ENCODE measurements at places on chromosomes 1 and 21.

DNA sequence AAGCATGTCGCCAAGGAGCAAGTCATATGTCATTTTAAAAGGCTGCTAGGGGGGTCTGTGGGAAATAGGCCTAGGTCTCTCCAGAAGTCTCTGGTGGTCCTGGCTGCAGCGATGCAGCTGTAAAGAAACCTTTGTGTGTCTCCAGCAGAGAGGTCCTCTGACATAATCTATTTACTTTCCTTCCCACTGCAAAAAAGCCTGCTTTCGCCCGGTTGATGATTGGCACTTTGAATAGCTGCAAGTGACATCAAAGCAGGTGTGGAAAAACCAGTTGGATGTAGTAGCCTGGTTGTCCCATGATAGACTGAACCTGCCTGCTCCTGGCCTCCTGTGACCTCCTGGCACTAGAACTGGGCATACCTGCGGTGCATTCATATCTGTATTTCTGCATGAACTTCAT is 13.8 kb downstream of the RASSF5 start:
- no peak for DNase-seq

GRCh38 chr21:44530221-44530902 is 9.6 kb downstream of the KRTAP10-1 start:
- DNase-seq = no peak

- DNase-seq = no peak
Observed at GRCh38 chr1:20284625-20285024, 6.0 kb upstream of the VWA5B1 start.

DNA sequence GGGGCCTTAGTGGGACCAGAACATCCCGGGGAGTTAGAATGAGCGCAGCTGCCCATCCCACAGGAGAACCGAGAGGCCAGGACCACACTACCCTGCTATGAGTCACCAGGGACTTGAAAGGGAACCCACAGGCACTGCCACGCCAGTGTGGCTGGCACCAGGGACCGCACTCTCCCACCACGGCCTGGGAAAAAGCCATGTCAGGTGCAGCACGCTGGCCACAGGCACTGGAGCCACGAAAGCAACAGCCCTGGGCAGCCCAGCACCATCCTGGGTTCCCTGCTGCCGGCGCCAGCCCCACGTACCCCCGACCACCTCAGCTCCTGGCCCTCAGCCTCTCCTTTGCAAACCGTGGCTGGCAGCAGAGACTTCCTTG is 14.1 kb upstream of the TMEM240 start:
- no peak for DNase-seq

- no peak for DNase-seq
Observed at GRCh38 chr1:59057211-59057694, 239.6 kb upstream of the FGGY start.

GRCh38 chr1:229848752-229849677 is 218.0 kb upstream of the GALNT2 start:
- DNase-seq = no peak

GRCh38 chr1:79796434-79796833 is 789.9 kb upstream of the ADGRL4 start:
- DNase-seq = no peak

- DNase-seq = no peak
Observed at GRCh38 chr1:43493661-43494450, 36.8 kb upstream of the PTPRF start.

DNA sequence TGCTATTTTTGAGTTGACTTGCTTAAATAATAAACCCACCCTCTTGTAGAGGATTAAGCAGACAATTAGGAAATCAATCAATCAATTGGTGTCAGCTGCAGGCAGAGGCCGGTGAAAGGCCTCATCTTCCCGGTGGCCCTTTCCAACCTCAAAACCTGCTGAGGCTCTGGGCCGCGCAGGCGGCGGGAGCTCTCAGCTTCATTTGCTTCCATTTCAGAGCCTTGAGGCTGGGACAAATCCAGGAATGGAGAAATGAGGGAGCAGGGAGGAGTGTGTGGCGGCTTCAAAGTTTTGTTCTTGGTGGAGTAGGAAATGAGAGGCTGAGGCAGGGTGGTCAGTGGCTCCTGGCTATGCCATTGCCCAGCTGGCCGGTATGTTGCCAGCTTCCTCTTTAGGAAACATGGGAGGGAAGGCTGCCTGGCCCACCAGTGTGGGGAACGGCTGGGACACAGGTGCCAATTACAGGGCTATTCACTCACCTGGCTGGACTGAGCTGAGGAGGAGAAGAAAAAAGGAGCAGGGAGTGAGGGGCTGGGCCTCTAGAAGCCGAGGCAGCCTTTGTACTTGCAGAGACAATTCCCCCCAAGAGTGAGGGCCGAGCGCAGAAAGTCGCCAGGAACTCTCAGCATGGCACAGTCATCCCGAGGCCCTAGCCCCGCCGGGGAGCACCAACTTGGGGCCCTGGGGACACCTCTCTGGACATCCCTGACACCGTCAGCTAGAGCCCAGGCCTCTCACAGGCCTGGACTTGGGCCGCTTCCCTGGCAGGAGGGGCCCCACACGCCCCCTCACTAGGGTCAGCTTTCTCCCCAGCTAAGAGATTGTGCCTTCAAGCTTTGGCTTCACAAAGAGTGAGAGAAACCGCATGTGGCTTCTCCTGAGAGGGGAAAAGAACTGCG is 4.4 kb downstream of the POU3F1 start:
- no peak for DNase-seq

DNA sequence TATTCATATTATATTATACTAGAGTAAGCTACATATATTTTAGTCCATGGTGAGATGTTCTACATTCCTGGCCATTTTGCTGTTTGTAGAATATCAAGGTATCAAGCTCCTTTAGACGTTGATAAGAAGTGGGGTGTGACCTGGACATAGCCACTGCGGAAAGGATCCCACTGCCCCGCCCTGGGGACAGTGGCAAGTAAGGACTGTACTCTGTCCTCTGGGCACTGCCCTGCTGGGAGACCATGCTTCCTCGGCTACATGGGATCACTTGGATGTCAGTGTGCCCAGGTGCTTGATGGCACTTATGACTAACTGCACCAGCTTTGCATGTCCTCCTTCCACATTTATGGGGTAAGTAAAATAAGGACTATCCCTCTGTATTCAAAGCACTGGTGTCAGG is 46.3 kb upstream of the NTPCR start:
- DNase-seq = no peak

GRCh38 chr1:212158912-212159796 is 123.6 kb downstream of the DTL start:
- DNase-seq = no peak

- no peak for DNase-seq
Observed at GRCh38 chr1:175744833-175745232, 1.4 kb upstream of the TNR start.

DNA sequence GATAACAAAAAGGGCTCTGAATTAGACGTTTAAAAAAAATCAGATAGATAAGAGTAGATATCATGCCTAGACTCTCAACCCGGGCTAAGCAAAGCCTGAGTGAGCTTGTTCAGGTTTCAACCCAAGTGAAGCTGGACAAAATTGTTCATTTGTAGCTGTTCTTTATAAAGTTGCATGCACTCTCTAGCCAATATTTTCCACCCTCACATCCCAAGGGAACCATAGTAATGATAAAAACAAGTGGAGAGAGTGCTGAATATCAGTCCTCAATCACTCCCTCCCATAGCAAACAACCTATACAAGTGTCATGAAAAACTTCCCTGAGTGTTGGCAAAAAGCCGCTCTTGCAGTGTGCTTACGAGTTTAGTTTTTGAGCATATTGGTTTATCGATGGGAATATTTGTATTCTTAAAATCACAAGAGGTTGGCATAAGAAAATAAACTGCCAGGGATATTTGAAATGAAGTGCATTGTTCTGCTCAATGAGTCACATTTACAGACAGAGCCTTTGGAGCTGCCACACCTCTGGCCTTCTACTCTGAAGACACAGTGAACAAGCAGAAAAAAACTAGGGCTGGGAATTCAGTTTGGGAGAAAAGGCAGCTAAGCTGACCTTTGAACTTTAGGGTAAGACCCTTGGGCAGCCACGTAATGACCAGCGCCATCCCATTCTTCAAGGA is 2.2 kb upstream of the CLCA2 start:
- no peak for DNase-seq

DNA sequence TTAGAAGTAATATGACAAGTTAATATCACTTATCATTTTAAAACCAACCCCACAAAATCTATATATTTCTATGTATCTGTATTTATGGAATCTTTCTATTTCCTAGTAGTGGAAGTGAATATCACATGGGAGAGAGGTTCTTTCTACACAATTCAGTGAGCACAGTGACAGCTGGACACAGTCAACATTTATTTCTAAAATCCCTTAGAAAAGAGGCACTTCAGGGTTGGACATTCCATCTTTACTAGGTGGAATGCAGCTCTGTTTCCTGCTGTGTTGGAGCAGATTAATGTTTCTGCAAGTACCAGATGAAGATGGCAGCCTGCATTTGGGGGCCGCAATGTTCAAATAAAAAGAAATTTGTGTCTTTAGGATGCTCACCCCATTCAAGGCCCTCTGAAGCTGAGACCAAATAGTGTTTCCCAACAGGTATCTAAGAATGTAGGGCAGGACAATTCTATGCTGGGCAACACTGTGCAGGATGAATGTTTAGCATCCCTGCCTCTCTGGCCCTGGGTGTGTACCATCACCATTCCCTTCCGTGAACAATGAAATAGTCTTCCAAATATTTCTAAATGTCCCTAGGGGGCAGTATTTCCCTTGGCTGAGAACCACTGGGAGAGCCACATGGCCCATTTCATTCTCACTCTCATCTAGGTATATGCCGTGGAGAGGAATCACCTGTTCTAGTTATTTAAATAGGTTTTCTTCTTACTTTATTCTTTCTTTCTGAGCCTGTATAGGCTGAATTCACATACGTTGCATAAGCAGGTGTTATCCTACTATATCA is 394.8 kb downstream of the PRDM2 start:
- no peak for DNase-seq

GRCh38 chr21:43611598-43612369 is 47.5 kb downstream of the HSF2BP start:
- DNase-seq = no peak

DNA sequence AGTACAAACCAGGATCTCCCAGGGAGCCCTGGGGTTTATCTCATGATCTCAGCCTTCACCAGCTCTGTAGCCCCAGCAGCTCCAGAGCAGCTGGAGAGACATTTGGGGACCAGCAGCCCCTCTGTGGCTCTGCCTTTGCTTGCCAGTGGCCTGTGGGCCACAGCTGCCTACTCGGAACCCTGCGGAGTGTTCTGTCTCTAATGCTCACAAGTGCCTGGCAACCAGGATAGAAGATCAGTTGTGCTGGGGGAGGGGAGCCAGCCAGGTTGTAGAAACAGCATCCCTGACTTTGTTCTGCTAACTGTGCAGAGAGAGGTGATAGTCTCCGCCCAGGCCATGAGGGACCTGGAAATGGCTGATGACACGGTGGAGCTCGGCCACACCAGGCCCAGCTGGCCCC is 50.9 kb upstream of the KCNJ15 start:
- DNase-seq = no peak

- no peak for DNase-seq
Observed at GRCh38 chr1:198030682-198031081, 113.5 kb downstream of the LHX9 start.

DNA sequence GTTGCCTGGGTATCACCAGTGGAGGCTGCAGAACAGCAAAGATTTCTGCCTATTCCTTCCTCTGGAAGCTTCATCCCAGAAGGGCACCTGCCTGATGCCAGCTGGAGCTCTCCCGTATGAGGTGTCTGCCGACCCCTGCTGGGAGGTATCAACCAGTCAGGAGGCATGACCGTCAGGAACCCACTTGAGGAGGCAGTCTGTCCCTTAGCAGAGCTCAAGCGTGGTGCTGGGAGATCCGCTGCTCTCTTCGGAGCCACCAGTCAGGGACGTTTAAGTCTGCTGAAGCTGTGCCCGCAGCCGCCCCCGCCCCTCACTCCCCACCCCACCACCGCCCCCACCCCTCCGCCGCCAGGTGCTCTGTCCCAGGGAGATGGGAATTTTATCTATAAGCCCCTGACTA is 23.1 kb upstream of the HFM1 start:
- no peak for DNase-seq

DNA sequence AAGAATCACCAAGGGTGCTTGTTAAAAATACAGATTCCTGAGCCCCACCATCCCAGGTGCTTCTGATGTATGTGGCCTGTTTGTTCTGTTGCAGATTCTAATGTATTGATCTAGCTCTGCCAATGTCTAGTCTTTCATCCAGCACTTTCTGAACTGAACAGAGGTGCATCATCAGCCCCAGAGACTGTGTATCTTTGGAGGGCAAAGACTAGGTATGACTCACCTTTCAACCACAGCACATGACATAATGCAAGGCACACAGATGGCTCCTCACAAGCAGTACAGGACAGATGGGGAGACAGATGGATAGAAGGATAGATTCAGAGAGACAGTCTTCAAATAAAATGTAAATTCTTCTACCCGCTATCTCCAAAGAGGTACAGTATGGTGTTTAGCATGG is 32.3 kb downstream of the CD58 start:
- DNase-seq = no peak

DNA sequence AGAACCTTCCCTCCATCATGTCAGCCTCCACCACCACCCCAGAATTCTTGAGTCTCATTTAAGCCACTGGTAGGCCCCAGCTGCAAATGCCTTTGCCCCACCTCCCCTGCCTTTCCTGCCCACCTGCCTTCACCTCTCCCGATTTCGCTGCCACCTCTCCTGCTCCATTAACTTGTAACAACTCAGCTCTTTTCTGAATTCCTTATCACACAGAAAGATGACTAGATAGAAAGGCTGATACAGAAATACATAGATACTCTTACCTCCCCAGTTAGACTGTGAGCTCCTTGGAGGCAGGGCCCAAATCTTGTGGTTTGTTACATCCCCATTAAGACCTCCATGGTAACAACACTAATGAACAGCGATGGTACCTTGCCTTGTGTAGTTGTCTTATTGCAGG is 69.5 kb downstream of the ATP5PO start:
- no peak for DNase-seq

DNA sequence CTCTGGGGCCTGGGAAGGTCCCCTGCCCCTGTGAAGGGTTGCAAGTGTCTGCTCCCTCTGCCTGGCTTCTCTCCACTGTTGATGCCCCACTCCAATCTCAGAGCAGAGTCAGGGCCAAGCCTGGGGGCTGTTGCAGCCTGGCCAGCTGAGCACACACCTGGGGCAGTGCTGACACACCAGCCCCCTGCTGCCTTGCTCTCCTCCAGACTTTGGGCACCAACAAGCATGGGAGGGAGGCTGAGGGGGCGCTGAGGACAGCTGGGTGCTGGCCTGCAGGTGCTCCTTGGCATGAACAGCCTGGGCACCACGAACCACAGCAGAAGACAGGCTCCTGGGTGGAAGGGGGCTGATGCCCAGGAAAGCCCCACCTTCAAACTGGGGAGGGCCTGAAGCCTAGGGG is 9.6 kb upstream of the MTR start:
- no peak for DNase-seq

- DNase-seq = no peak
Observed at GRCh38 chr1:19735440-19736127, 64.1 kb downstream of the TMCO4 start.

GRCh38 chr1:24491577-24492360 is 10.9 kb upstream of the RCAN3 start:
- DNase-seq = no peak

- DNase-seq = no peak
Observed at GRCh38 chr1:225581186-225581585, 71.7 kb downstream of the ENAH start.

Measured in GF-D8 (cell line).